Stimulated activated CD8-positive, alpha-beta memory T cell treated with anti-CD3 and anti-CD28 coated beads, Interleukin-12 subunit alpha, Interleukin-12 subunit beta, amount 100 ng/mL, for 4 hours (primary cell): ENCODE measurements at places on chromosomes 7 and 10.

- DNase-seq, result no peak
Measured at GRCh38 chr10:24207341-24207740, 1.6 kb upstream of the KIAA1217 start.

DNA sequence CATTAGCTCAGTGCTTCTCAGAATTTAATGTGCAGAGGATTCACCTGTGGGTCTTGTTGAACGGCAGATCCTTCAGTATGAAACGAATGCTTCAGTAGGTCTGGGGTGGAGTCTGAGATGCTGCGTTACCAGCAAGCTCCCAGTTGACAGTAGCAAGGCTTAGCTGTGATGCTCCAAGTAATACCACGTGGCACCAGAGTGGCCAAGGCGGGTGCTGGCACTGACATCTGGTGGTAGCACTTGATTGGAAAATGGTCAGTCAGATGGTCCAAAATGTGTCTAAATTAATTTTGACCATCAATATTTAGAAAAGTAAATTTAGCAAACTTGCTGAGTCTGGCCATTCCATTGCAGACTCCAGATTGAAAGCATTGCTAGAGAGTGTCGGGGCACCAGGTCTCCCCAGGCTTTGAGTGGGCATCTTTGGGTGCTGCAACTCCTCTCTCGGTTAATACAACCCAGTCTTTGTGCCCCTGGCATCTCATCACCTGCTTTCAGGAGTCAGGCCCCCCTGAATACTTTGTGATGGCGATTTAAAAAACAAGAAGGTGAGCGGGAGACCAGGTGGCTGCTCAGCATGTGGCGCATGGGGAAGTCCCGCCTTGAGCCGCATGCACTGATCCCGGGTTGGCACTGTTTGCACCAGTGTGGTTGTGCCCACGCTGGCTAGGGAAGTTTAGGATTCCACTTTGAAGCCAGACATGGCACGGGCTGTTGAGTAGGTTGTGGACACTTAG lies 130.1 kb downstream of the NT5C2 start:
- DNase-seq, result no peak

- DNase-seq, result peak; percentile 6
Measured at GRCh38 chr10:101889256-101890210, 45.9 kb upstream of the KCNIP2 start.

DNA sequence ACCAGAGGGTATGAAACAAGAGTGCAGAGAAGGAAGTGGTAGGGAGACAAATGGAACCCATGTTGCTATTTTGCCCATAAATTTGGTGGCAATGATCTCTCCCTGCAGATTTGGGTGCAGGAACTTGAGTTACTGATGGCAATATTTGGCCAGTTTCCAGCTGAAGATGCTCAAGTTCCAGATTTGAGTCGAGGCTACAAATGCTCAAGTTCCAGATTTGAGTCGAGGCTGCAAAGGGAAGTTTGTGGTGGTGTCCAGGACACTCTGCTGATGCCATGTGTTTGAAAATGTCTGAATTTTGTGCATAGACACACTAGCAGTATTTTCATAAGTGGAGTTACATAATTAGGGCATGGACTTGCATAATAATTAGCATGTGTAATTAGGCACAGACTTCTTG lies 40.8 kb downstream of the TBXAS1 start:
- no peak for DNase-seq

- no peak for DNase-seq
Measured at GRCh38 chr7:145265180-145265579, 429.3 kb upstream of the TPK1 start.

- DNase-seq, result no peak
Measured at GRCh38 chr10:8531116-8531515, 476.6 kb downstream of the GATA3 start.
